ENCODE measurements at places on chromosomes 12 and 14.

- DNase-seq, result no peak
Observed at GRCh38 chr12:117882603-117883184, 86.1 kb downstream of the KSR2 start.

- DNase-seq, result no peak
Observed at GRCh38 chr14:79809849-79810612, 401.3 kb downstream of the DIO2 start.

DNA sequence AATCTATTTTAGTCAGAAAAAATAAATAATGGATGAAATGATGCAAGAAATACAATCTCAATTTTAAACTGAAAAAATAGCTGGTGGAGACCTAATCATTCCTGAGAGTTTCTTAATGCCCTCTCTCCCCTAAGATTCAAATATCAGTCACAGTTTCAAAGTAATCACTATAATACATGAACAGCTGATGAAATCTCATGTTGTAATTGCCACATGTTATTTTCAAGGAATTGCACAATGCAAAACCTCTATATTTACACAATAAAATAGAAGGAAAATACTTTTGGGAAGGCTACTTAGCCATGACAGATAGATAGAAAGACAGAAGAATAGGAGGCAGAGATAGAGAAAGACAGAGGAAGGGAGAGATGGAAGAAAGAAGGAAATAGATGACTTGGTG is 18.2 kb downstream of the IFNG-AS1 start:
- DNase-seq, result no peak

- no peak for DNase-seq
Observed at GRCh38 chr14:38302966-38303365, 47.1 kb upstream of the CLEC14A start.

DNA sequence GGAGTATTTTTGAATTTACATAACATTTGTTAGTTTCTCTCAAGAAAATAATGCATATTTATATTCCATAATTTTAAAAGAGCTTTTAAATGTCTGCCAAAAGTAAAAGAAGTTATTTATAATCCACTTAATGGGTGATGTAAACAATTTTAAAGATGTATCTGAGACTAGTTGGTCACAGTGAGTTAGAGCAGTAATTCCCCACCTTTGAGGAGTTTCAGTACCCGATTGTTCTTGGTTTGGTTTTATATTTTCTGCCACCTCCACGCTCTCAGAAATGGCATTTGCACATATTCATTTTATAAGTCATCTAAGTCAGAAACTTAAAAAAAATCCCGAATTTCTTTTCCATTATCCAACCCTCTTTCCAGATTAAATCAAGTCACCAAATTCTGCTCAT is 153.2 kb downstream of the SLC35F4 start:
- DNase-seq, result no peak

DNA sequence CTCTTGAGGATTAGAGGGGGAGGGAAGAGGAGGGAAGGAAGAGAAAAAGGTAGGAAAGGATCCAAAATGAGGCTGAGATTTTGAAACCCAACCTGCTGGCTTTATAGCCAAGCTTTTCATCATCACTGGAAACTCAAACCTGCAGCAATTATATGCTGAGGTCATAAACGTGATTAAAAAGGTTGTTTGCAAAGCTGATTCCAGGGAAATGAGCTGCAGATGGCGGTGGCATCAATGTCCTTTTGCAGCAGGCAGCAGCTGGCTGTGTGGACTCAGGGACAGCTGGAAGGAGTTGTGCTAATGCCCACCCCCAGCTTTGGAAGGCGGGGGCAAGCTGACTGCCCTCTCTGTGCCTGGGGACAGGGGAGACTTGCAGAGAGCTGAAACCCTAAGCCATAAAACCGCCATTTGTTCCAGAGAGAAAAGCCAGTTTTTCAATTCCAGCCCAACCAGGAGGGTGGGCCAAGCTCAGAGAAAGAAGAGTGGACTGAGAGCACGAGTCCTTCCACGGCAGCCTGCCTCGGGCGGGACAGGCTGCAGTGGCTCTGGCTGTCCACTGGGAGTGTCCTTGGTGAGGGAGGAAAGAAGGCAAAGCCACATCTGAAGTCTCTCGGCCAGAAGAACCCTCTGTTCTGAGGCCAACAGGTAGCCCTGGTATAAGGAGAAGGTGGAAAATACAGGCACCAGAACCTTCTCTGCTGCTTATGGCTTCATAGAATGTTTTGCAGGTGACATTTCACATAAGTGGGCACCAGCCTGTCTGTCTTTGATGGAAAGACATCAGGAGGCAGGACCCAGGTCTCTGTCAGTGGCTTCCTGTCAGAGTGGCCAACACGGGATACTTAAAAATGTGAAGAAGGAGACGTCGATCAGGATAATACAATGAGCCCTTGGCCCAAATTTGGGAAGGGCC is 90.7 kb downstream of the SINHCAF start:
- DNase-seq, result no peak

DNA sequence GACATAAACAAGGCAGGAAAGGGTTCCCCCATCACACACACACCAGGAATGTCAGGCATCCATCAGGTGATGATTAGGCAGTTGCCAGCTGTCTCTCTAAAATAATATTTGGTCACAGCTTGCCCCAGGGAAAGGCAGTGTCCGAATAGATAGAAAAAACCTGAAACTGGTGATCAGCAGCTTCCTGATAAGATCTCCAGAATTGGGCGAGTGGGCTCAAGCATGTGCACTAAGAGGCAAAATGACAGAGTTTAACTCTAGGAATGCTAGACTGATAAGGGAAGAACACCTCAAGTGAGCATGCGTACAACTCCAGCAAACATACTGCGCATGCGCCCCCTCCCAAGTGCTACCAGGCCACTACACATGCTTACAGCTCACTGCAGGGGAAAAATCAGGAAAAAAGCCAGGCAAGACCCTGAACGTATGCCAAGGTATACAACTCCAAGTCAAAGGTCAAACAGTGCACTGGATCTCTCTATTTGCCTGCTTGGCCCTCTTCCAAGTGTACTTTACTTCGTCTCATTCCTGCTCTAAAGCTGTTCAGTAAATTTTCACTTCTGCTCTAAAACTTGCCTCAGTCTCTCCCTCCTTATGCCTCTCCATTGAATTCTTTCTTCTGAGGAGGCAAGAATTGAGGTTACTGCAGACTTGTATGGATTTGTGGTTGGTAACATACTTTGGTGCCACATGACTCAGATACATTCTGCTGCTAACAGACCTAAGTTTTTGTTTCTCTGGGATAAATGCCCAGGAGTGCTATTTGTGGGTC is 73.5 kb upstream of the VASH1 start:
- no peak for DNase-seq

- DNase-seq, result no peak
Observed at GRCh38 chr12:57719777-57720605, 18.6 kb downstream of the AGAP2 start.

DNA sequence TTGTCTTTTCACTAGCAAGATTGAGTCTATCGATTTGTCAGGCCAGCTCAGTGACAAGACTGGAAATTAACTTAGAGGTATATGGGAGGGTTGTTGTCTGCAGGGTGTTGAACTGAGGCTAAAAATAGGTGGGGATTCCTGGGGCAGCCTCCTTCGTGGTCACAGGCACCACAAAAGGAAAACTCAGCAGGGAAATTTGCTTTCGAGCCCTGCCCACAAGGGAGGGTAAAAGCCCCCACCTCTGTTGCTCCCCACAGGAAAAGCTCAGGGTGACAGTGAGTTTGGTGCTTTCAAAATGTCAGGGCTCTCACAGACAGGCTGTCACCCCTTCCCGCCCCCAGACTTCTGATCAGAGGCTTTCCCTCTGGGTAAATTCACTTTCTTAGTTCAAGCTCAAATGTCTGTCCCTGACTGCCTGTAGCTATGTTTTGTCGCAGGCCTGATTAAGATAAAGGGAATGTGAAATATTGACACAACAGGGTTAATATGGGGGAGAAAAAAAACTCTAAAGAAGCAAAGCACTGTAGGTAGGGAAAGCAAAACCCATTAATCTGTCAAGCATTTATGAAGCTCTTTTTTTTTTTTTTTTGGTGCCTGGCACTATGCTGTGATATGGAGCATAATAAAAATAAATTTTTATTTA is 11.7 kb upstream of the NFKBIA start:
- peak; percentile 42 for DNase-seq

DNA sequence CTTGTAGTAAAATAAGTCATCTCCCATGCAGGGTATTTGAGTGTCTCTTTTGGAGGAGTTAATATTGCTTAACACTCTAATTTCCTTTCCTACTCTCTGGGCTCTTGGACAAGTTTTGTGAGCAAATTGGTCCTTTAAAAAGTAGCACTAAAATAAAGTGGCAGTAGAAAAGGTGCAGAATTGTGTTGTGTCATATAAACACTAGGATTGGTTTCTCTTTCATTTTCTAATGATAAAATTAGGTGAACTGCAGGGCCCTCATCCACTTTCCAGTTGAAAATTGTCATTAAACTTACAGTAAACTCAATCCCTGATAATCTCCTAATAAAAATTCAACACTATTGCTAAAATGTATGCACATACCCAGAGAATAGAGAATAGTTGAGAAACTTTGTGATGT is 42.6 kb upstream of the REP15 start:
- DNase-seq, result no peak

- DNase-seq, result no peak
Observed at GRCh38 chr12:76277480-76277879, 70.7 kb downstream of the BBS10 start.

- no peak for DNase-seq
Observed at GRCh38 chr14:33349871-33350270, 411.2 kb downstream of the NPAS3 start.

DNA sequence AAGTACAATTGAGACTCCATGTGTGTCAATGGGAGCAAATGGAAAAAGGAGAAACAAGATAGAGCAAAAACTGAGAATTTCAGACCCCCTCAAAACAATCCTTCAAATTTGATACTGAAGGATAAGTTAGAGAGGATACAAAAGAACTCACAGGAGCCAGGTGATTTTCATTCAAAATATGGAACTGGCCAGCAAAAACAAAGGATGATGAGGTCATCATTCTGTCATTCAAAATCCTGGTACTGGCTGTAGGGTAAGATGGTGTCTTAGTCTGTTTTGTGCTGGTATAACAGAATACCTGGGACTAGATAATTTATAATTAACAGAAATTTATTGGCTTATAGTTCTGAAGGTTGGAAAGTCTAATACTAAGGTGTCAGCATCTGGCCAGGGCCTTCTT is 80.6 kb downstream of the LMNTD1 start:
- no peak for DNase-seq

GRCh38 chr12:79274501-79275064 is 410.0 kb downstream of the SYT1 start:
- DNase-seq, result no peak

GRCh38 chr12:72464471-72464870 is 192.3 kb downstream of the TRHDE start:
- DNase-seq, result no peak

- DNase-seq, result no peak
Observed at GRCh38 chr12:111457071-111457470, 51.3 kb downstream of the SH2B3 start.
